H9 (cell line): ENCODE measurements at places on chromosomes 5 and 9.

DNA sequence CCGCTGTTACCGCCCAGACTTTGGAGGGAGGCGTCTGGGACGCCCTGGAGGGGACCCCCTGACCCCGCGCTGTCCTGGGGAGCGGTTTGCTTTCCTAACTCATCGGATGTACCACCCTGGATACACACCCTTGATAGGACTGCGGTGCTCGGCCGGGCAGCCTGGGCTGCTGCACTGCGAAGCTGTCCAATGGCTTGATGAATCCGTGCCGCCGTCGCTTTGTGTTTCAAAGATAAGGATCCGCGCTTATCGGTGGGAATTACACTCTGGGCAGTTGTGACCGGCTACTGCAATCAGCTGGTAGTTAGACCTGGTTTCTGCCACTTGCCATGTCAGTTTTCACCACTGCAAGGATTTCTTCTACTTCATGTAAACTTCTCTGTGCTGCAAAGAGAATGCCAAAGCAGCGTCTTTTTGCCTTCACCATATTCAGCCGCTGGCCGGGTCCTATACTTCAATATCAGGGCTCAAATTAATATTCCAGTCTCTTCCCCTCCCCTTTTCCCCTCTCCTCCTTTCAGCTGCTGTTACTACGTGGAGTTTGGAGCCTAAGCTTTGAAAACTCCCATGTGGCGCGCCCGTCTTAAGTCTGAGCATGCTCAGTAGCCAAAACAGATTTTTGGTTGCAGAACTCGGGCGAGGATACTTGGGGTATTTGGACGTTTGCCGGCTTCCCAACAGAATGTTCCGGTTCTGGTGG is 727 bp downstream of the SMAD5 start:
- H3K27ac ChIP-seq = no peak overlapping the region
- peak; percentile 42 for DNase-seq
- H3K4me1 ChIP-seq = no peaks in the 10 kb centered on the region
- H3K36me3 ChIP-seq = no peaks in the 10 kb centered on the region

- no peak overlapping the region for H3K4me3 ChIP-seq
- no peak overlapping the region for H3K27ac ChIP-seq
- no peaks in the 10 kb centered on the region for H3K4me1 ChIP-seq
- DNase-seq = no peak
- no peaks in the 10 kb centered on the region for H3K36me3 ChIP-seq
Observed at GRCh38 chr9:130944510-130945058, 5.5 kb upstream of the FIBCD1 start.

DNA sequence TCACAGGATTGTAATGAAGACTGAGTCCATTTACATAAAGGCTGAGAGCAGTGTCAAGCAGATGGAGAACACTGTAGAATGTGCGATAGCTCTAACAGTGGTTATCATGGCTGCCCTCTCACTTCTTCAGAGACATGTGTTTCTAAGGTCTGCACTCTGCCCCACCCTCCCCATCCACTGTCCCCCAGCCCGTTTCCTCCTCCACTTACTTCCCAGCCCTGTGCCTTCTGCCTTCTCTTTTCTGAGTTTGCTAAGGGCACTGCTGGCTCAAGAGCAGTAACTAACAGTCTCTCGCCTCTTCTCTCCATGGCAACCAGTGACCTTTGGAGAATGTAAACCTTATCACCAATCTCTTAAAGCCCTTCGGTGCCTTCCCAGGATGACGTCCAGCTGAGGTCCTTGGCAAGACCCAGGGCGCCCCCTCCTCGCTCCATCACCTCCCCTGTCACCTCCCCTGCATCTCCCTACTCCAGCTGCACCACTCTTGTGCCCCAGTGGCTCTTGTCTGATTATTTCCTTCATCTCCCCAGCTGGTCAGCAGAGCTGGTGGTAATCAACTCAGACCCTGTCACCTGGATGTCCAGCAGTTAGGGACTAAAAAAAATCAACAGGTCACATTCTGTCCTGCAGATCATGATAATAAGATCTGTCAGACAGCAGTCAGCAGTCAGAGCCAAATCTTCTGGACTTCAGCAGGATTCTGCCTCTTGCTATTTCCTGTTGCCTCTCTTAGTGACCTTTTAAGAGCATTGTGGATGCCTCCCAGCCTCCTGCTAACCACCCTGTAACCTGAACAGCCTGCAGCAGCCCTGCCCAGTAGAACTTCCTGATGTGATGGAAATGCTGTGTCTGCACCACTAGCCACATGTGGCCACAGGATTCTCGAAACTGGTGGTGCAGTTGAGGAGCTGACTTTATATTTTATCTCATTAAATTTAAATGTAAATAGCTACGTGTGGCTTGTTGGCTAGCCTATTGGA is 9.0 kb downstream of the FXN start:
- no peak overlapping the region for H3K4me3 ChIP-seq
- H3K27me3 ChIP-seq = no peaks in the 10 kb centered on the region
- H3K27ac ChIP-seq = peak overlapping the region; percentile 33
- peaks cover 22% of the 10 kb centered on the region; the same call in 2 of the 3 replicates for H3K36me3 ChIP-seq

DNA sequence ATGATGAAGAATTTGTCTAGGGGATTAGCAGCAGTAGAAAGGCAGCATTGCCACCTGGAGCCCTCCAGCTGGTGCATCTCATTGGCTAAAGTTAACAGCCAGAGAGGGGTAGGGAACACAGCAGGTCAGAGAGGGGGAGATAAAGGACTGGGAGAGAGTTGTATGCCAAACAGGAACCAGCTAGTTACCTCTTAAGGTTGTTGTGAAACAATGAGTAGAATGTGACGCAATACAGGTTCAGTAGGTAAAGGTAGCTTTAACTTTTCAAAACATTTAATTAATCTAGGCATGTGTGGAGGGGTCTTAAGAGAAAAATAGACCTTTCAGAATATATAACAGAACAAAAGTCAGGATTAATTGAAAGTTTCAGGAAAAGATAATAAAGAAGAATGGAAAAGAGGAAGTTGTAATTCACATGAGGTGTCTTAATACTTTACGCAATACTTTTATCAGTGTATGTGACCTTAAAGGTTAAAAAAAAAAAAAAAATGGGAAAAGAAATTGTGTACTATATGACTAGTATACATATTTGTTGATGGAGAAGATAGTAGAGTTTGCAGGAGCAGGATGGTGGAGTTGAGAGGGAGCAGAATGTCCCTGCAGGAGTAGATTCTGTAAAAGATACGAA is 14.3 kb downstream of the FBXO38 start:
- H3K27me3 ChIP-seq = no peaks in the 10 kb centered on the region
- H3K27ac ChIP-seq = peak overlapping the region; percentile 55
- no peaks in the 10 kb centered on the region; the same call in 2 of the 3 replicates for H3K36me3 ChIP-seq
- H3K4me1 ChIP-seq = peaks cover 2% of the 10 kb centered on the region; the same call in 1 of the 2 replicates

GRCh38 chr5:78405829-78406750 is 45.7 kb downstream of the SCAMP1 start:
- H3K36me3 ChIP-seq = no peaks in the 10 kb centered on the region
- no peak overlapping the region for H3K27ac ChIP-seq
- H3K4me1 ChIP-seq = 0 out of 2 replicates have a peak, but pooled peaks cover 2% of the 10 kb centered on the region

DNA sequence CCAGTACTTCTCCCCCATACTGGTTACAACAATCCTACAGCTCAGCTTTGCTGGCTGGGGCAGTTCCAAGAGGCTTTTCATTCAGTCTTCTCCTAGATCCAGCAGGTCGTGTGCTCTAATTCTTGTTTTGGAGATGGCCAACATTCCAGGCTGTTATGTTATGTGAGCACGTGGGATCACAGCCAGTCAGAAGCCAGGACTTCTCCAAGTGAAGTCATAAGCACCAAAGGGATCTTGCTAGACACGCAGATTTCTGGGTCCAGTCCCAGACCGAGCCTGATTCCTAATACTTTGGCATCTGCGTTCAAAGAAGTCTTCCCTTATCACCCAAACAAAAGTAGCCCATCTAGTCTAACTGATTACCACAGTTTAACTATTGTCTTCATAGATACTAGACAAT is 1.4 kb upstream of the LARP1 start:
- no peaks in the 10 kb centered on the region for H3K27me3 ChIP-seq
- H3K4me3 ChIP-seq = peak overlapping the region; percentile 83
- no peak for DNase-seq
- H3K36me3 ChIP-seq = no peaks in the 10 kb centered on the region
- peaks cover 7% of the 10 kb centered on the region for H3K4me1 ChIP-seq

DNA sequence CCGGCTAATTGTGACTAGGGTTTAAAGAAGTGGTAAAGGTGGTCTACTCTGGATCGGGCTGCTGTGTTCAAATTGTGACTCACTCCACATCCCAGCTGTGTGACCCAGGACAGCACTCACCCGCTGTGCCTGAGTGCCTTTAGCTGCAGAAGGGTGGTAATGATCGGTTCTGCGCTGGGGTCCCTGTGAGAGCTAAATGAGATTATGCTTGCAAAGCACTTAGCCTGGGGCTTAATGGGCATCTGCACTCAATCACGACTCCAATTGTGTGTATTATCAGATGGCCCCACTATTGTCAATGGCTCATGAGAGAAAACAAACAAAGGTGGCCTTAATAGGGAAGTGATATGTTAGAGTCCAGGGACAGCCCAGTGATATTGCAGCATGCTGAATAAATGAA is 25.1 kb upstream of the TBC1D2 start:
- H3K36me3 ChIP-seq = no peaks in the 10 kb centered on the region
- H3K4me1 ChIP-seq = no peaks in the 10 kb centered on the region
- H3K27ac ChIP-seq = no peak overlapping the region
- no peaks in the 10 kb centered on the region for H3K27me3 ChIP-seq

GRCh38 chr5:32506799-32507198 is 62.3 kb upstream of the ZFR start:
- peaks cover 10% of the 10 kb centered on the region for H3K4me1 ChIP-seq
- no peaks in the 10 kb centered on the region for H3K36me3 ChIP-seq
- DNase-seq = no peak
- no peak overlapping the region for H3K4me3 ChIP-seq
- H3K27me3 ChIP-seq = peaks cover 13% of the 10 kb centered on the region; the same call in 1 of the 2 replicates

DNA sequence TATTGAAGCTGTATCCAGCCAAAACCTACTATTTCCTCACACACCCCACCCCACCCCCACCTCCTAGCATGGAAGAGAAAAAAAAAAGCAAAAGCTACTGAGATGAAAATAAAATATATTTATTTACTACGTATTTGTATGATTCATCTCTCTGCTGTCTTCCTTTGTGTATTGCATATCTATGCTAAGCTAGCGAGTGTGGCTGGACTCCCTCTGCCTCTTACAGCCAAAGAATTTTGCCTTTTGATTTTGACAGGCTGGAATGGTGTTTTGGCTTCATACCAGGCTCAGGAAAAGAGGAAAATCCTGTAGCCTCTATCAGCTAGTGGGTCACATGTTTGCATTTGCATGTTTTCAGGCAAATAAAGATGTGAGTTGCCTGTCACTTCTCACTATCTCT is 2.2 kb downstream of the ABLIM3 start:
- no peaks in the 10 kb centered on the region for H3K36me3 ChIP-seq
- H3K27ac ChIP-seq = no peak overlapping the region
- no peaks in the 10 kb centered on the region for H3K4me1 ChIP-seq
- no peak overlapping the region for H3K4me3 ChIP-seq
- no peak for DNase-seq

DNA sequence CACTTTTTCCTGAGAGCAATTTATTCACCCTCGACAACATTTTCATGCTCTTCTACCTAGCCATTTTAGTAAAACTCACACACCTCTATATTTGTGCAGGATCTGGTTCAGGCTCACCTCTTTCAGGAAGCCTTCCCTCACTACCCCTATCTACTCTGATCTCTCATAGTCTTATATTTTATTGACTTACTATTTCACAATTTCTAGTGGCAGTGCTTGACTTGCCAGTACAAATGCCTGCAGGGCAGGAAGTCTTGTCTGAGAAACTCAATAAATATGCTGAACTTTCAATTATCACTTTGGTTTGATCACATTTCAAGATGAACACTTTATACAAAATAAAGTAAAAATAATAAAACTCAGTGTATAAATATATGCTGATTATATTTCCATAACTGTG is 226.8 kb downstream of the CETN3 start:
- H3K27me3 ChIP-seq = no peaks in the 10 kb centered on the region
- no peak overlapping the region for H3K27ac ChIP-seq
- no peaks in the 10 kb centered on the region for H3K4me1 ChIP-seq
- 0 out of 2 replicates have a peak, but pooled peaks cover under 1% of the 10 kb centered on the region for H3K36me3 ChIP-seq

DNA sequence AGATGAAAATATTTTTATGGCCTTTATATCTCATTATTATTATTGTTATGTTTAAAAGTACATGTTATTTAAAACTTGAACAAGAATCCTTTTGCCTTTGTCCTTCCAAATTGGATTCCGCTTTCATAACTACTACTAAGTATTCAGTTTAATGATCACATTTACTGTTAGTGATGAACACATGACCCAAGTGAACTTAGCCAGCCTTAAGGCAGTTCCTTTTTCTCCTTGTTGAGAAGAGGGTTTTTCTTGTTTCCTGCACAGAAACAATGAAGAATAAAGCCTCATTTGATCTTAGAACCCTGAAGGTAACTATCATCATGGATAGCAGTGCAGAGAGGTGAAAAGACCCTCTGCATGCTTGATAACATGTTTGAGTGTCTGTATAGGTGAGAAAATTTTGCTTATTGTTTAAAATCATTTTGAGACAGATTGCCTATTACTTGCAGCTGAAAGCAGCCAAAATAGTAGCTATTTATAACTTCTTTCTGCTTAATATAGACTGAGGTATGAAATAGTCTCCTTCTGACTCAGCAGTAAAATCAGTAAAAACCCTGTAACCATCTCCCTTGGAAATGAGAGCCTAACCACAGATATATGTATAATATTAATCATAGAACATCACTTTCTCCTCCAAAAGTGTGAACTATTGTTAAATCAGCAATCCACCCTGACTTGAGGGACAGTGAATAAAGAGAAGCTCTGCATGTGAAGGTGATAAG is 266.2 kb downstream of the SPATA31D1 start:
- H3K27ac ChIP-seq = no peak overlapping the region
- no peak overlapping the region for H3K4me3 ChIP-seq
- DNase-seq = no peak
- H3K36me3 ChIP-seq = no peaks in the 10 kb centered on the region
- no peaks in the 10 kb centered on the region; the same call in 1 of the 2 replicates for H3K4me1 ChIP-seq

DNA sequence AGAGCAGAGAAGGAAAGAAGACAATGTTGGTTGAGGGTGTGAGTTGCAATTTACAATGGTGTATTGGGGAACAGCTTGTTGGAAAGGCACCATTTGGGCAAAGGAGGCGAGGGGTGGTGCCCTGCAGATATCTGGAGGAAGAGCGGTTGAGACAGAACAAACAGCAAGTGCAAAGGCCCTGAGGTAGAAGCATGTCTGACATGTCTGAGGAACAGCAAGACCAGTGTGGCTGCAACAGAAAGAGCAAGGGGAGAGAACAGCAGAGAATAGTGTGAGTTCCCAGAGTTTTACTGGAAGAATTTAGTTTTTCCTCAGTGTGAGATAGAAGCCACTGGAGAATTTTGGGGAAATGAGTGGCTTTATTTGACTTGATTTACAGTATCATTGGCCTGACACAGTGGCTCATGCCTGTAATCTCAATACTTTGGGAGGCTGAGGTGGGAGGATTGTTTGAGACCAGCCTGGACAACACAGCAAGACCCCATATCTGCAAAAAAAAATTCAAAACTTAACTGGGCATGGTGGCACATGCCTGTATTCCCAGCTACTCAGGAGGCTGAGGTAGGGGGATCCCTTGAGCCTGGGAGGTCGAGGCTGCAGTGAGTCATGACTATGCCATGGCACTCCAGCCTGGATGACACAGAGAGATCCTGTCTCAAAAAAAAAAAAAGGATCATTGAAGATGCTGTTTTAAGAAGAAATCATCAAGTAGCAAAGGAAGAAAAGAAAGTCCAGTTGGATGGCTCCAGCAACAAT is 13.6 kb downstream of the CMBL start:
- no peak for DNase-seq
- H3K4me3 ChIP-seq = no peak overlapping the region
- no peaks in the 10 kb centered on the region for H3K4me1 ChIP-seq
- H3K27ac ChIP-seq = no peak overlapping the region
- no peaks in the 10 kb centered on the region for H3K27me3 ChIP-seq

- H3K27me3 ChIP-seq = no peaks in the 10 kb centered on the region
- DNase-seq = no peak
- H3K4me3 ChIP-seq = no peak overlapping the region
- H3K4me1 ChIP-seq = peaks cover 8% of the 10 kb centered on the region; the same call in 1 of the 2 replicates
- H3K27ac ChIP-seq = no peak overlapping the region
Observed at GRCh38 chr5:55568654-55569512, 34.1 kb upstream of the PLPP1 start.
